ENCODE measurements at places on chromosomes 12 and 14.

DNA sequence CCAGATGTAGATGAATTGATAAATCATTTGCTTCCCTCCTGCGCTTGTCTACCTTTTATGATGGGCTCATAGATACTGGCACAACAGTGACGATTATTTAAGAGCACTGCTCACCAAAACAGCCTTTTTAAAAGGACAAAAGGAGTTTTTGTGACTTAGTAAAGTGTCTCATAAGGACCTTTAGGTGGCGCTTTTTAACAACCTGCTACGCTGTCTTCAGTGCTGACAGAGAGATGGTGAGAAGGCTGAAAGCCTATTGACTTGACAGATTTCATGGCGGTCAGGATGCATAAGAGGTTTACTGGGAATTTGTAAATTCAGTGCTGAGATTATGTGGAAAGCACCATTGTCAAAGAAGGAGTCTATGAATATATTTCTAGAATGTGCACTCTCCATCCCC is 87.6 kb downstream of the SLC15A5 start:
- no peak for DNase-seq

- no peak for DNase-seq
These were observed 4.3 kb upstream of the REC8 start for GRCh38 chr14:24167469-24168114.

DNA sequence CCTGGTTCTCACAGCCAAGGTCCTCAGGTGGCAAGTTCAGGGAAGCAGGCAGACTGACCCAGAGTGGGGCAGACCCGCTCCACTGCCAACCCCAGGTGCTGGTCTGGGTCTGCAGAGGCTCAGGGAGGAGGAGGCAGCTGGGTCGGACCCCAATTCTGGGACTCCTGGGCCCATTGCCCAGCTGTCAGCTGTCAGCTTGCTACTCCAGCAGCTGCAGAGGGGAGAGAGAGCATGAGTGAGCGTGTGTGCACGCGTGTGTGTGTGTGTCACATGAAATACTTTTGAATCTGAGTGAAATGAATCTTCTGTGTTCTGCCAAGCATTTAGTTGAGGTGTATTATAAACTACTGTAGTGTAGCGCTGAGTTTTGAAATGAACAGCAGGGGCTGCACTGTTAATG is 30.8 kb downstream of the XRCC3 start:
- DNase-seq: peak; percentile 39

DNA sequence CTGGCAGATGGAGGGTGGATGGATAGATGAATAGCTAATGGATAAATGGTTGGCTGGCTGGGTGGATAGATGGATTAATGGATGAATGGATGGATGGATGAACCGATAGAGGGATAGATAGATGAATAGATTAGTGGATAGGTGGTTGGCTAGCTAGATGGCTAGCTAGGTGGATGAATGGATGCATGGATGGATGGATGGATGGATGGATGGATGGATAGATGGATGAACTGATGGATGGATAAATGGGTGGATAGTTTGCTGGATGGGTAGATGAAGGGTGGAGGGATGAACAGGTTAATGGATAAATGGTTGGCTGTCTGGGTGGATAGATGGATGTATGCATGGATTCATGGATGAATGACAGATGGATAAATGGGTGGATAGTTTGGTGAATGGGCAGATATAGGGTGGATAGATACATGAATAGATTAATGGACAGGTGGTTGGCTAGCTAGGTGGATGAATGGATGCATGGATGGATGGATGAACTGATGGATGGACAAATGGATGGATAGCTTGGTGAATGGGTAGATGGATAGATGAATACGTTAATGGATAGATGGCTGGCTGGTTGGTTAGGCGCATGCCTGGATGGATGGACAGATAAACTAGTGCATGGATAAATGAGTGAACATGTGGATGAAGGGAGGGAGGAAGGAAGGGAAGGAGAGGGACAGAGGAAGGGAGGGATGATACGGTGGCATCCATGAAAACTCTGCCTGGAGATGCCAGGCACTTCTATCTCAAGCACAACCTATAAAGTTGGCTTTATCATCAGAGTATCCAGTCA is 8.1 kb downstream of the SERPINA9 start:
- DNase-seq: no peak

DNA sequence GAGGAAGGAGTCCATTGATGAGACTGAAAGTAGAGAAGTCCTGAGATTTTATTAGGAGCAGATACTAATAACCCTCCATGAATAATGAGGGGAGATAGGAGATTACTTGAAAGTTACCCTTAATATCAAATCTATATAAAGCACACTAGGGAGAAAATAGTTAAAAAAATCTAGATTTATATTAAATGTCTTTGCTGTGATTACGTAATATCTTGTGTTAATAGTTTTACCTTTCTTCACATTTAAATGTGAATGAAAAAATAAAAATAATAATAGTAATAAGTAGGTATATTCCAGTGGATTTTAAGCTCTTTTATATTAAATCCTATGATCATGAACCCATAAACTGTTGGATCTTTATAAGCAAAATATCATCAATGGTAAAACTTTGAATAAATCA is 267.3 kb upstream of the SYT10 start:
- no peak for DNase-seq

Measured in head of caudate nucleus (tissue), 42 donors.